ENCODE measurements at places on chromosomes 12 and 14. TPM values are rescaled to one million over a fixed set of nuclear protein-coding genes. Genes with fewer than 3 reads are reported as not detected.

DNA sequence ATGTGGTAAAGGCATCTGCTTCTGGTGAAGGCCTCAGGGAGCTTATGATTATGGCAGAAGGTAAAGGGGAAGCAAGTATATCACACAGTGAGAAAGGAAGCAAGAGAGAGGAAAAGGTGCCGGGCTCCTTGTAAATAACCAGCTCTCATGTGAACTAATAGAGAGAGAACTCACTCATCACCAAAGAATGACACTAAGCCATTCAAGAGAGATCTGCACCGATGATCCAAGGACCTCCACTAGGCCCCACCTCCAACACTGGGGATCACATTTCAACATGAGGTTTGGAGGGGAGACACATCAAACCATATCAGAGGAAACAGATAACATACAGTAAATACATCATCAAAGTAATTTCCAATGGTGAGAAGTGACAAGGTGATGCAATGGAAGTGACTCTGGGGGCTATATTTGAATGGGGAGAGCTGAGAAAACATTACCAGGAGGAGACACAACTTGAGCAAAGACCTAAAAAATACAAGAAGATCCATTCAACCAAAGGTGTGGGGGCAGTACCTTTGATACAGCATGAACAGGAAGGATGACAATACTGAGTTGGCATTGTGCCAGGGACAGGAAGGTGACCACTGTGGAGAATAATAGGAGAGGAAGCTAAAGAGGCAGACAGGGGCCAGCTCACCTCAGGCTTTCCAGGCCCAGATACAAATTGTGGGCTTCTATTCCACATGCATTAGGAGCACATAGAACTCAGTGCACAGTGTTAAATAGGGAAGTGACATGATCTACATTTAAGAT, 134.4 kb upstream of the GRIP1 start:
- no peak for DNase-seq

- no peak for DNase-seq
Observed at GRCh38 chr12:95633049-95633731, 81.9 kb upstream of the USP44 start.

GRCh38 chr12:131738196-131738595, 27.3 kb downstream of the SFSWAP start:
- DNase-seq = no peak

The C12orf54 gene
- total RNA-seq = not detected

DNA sequence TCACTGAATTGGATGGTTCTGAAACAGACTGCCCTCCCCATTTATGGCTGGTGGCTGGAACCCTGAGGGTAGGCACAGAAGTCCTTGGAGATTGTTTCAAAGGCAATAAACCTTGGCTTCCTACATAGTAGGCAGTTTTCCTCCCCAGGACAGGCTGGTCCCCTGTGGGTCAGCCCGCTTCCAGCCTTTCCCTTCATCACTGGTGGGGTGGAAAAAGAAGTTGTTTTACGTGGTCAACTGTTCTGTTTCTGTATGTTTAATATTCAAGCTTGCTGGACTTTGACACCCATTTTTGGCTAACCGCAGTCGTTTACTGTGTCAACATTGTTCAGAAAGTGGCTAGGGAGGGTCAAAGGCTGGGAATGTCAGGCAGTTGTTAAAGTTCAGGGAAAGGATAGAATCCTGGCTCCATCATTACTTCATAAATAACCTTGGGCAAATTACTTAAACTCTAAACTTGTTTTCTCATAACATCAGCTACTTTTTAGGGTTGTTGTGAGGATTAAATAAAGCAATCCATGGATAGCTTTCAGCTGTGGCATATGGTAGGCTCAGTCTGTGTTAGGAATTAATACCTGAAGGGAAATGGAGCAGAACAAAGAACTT, 2.4 kb downstream of the KLHDC2 start:
- DNase-seq = no peak

GRCh38 chr14:53881161-53881871, 75.3 kb downstream of the BMP4 start:
- no peak for DNase-seq

DNA sequence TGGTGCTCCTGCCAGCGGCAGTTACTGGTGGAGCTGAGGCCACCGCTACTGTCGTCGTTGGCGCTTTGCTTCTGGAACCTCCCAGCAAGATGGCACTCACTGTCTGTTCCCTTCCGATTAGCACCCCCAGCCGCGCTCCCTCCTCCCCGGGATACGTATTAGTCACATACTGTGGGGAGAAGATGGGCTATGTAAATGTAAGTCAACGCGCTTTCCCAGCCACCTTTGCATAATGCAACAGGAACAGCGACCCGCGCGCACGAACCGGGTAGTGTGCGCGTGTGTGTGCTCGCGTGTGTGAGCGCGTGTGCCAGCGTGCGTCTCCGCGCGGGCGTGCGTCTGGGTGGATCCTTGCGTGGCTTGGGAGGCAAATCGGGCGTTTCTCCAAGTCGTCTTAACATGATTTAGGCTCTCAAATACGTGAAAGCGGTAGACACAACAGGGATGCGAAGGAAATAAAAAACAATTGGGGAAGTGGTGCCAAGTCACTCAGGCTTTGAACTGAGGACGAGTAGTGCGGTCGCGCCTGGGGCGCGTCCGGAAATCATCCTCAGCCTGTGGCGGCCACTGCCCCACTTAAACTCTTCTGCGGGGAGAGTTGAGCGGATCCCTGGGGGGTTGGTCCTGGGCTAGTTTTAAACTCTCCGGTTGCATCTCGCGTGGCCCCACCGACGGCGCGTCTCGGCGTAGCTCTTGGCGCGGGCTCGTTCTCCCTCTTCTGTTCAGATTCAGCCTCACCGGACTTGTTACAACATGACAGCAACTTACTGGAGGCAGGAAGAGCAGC, 1.8 kb downstream of the FLRT2 start:
- no peak for DNase-seq

DNA sequence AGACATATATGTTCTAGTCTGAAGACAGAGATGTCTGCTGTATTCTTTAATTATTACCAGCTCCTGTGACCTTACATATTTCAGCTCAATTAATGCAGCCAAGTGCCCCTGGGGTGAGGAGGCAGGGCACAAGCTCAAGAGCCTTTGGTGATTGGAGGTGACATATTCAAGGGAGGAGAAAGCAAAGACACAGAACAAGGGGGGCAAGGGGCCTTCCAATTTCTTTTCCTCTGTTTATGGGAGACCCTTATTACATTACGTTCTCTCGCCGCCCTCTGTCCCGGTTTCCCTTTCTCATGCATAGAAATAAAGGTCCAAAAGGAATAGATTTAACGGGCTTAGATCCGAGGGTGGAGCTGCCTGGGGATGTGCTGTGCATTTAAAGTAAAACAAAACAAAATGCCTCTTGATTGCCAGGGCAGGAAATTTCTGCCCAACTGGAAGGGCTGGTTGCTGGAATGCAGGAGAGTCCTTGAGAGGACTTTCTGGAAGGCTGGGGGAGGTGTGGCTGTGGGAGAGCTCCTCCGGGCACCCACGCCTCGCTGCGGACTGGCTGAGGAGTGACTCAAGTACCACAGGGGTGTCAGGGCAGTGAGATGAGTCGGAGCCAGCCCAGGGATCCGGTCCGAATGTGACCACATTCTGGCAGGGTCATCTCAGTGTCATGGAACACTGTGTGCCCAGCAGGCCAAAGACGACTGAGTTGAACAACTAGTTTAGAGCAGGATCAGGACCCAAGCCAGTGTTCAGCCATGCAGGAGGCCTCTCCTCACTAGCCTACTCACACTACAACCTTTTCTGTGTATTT, 32.1 kb upstream of the GSG1 start:
- no peak for DNase-seq

- DNase-seq = no peak
Observed at GRCh38 chr14:30798516-30798915, 75.8 kb upstream of the COCH start.

GRCh38 chr12:58895053-58895452, 25.3 kb downstream of the LRIG3 start:
- no peak for DNase-seq

The PLBD1 gene
- total RNA-seq = 0.95 TPM

The CCDC196 gene
- not detected for total RNA-seq

The CD163L1 gene
- not detected for total RNA-seq

Measured in CD4-positive, alpha-beta T cell (primary cell).